Kidney (tissue), 22 donors: ENCODE measurements at places on chromosomes 4 and X.

GRCh38 chr4:179662522-179662921 is 2220.3 kb upstream of the AGA start:
- H3K36me3 ChIP-seq: no peaks in the 10 kb centered on the region
- no peaks in the 10 kb centered on the region for H3K4me1 ChIP-seq
- no peak overlapping the region for H3K4me3 ChIP-seq
- no peak for DNase-seq
- no peaks in the 10 kb centered on the region for H3K27me3 ChIP-seq
- H3K27ac ChIP-seq: no peak overlapping the region

GRCh38 chrX:133523526-133523925 is 108.2 kb upstream of the GPC4 start:
- no peaks in the 10 kb centered on the region for H3K4me1 ChIP-seq
- no peaks in the 10 kb centered on the region for H3K27me3 ChIP-seq
- H3K36me3 ChIP-seq: no peaks in the 10 kb centered on the region
- peak; percentile 22 for DNase-seq
- no peak overlapping the region for H3K4me3 ChIP-seq

GRCh38 chr4:81509191-81509590 is 37.5 kb upstream of the RASGEF1B start:
- no peaks in the 10 kb centered on the region for H3K4me1 ChIP-seq
- no peak overlapping the region for H3K27ac ChIP-seq
- no peaks in the 10 kb centered on the region for H3K27me3 ChIP-seq
- no peak overlapping the region for H3K4me3 ChIP-seq

GRCh38 chrX:123818243-123818642 is 41.6 kb upstream of the XIAP start:
- DNase-seq: no peak
- H3K27me3 ChIP-seq: no peaks in the 10 kb centered on the region
- no peak overlapping the region for H3K27ac ChIP-seq
- H3K4me3 ChIP-seq: no peak overlapping the region

GRCh38 chr4:11436084-11436483 is 7.4 kb upstream of the HS3ST1 start:
- no peaks in the 10 kb centered on the region for H3K27me3 ChIP-seq
- H3K36me3 ChIP-seq: no peaks in the 10 kb centered on the region
- no peaks in the 10 kb centered on the region for H3K4me1 ChIP-seq
- no peak for DNase-seq

GRCh38 chr4:165439981-165440380 is 61.2 kb downstream of the CPE start:
- H3K4me1 ChIP-seq: no peaks in the 10 kb centered on the region
- no peaks in the 10 kb centered on the region for H3K27me3 ChIP-seq
- H3K27ac ChIP-seq: no peak overlapping the region
- H3K36me3 ChIP-seq: no peaks in the 10 kb centered on the region

GRCh38 chrX:152876931-152877840 is 20.7 kb upstream of the ZNF185 start:
- H3K27me3 ChIP-seq: no peaks in the 10 kb centered on the region
- H3K4me3 ChIP-seq: no peak overlapping the region
- no peak for DNase-seq
- no peaks in the 10 kb centered on the region for H3K4me1 ChIP-seq
- no peak overlapping the region for H3K27ac ChIP-seq

DNA sequence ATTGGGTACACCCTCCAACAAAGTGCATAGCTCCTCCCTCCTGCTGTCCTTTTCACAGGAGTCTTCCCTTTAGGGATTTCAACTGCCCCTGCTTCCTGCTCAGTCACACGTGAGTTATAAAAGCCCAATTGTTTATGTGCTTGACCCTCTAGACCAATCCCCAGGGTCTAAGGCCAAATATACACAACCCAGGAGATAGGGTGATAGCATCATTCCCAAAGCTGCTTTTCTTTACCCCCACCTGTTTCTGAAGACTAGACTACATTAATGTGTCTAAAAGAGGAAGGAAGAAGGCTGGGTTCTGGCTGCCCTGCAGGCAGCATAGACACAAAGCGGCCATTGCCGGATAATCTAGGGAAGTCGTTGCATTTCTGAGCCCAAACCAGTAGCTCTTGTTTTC is 526.7 kb upstream of the FRG1 start:
- H3K4me3 ChIP-seq: no peak overlapping the region
- DNase-seq: no peak
- H3K36me3 ChIP-seq: no peaks in the 10 kb centered on the region
- H3K4me1 ChIP-seq: no peaks in the 10 kb centered on the region
- no peaks in the 10 kb centered on the region for H3K27me3 ChIP-seq
- no peak overlapping the region for H3K27ac ChIP-seq

DNA sequence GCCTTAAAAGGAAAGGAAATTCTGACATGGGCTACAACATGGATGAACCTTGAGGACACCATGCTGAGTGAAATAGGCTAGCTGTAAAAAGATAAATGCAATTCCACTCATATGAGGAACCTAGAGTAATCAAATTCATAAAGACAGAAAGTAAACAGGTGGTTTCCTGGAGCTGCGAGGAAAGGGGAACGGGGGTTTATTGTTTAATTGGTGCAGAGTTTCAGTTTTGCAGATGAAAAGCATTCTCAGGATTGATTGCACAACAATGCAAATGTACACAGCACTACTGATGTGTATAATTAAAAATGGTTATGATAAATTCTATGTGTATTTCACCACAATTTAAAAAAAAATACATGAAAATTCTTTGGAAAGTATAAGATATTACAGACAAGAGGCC is 24.0 kb downstream of the PLRG1 start:
- DNase-seq: no peak
- no peaks in the 10 kb centered on the region for H3K27me3 ChIP-seq
- H3K36me3 ChIP-seq: no peaks in the 10 kb centered on the region
- no peaks in the 10 kb centered on the region for H3K4me1 ChIP-seq

GRCh38 chr4:151166636-151167035 is 67.2 kb downstream of the RPS3A start:
- no peak for DNase-seq
- no peaks in the 10 kb centered on the region for H3K36me3 ChIP-seq
- H3K4me1 ChIP-seq: no peaks in the 10 kb centered on the region
- no peaks in the 10 kb centered on the region for H3K27me3 ChIP-seq
- no peak overlapping the region for H3K4me3 ChIP-seq

GRCh38 chr4:152680988-152681603 is 1.3 kb upstream of the TMEM154 start:
- H3K4me3 ChIP-seq: no peak overlapping the region
- peaks cover 10% of the 10 kb centered on the region for H3K27me3 ChIP-seq
- DNase-seq: no peak

DNA sequence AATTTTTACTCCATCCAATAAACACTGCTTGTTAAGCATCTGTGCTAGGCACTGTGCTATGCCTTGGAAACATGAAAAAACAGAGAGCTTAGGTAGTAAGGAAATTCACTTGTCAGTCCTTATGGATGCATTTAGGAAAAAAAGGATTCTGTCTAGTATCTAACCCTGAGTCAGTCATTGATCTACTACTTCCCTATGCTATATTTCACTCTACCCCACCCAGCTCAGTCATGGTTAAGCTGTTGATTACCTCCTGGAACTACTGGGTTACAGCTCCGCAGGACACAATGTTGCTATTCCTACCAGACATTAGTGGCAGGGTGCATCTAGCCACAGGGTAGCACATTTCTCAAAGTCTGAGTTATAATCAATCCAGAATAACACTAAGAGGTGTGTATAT is 2.9 kb upstream of the USP53 start:
- H3K4me3 ChIP-seq: no peak overlapping the region
- peaks cover 4% of the 10 kb centered on the region for H3K4me1 ChIP-seq
- H3K36me3 ChIP-seq: no peaks in the 10 kb centered on the region

GRCh38 chr4:169909897-169910296 is 116.3 kb downstream of the MFAP3L start:
- peaks cover 18% of the 10 kb centered on the region for H3K4me1 ChIP-seq
- H3K27me3 ChIP-seq: no peaks in the 10 kb centered on the region
- no peak for DNase-seq
- no peaks in the 10 kb centered on the region for H3K36me3 ChIP-seq

- H3K27ac ChIP-seq: no peak overlapping the region
- no peak overlapping the region for H3K4me3 ChIP-seq
- H3K27me3 ChIP-seq: no peaks in the 10 kb centered on the region
- no peaks in the 10 kb centered on the region for H3K36me3 ChIP-seq
- no peaks in the 10 kb centered on the region for H3K4me1 ChIP-seq
- DNase-seq: peak; percentile 58
Measured at GRCh38 chrX:31508338-31508737, 436.5 kb upstream of the FTHL17 start.

DNA sequence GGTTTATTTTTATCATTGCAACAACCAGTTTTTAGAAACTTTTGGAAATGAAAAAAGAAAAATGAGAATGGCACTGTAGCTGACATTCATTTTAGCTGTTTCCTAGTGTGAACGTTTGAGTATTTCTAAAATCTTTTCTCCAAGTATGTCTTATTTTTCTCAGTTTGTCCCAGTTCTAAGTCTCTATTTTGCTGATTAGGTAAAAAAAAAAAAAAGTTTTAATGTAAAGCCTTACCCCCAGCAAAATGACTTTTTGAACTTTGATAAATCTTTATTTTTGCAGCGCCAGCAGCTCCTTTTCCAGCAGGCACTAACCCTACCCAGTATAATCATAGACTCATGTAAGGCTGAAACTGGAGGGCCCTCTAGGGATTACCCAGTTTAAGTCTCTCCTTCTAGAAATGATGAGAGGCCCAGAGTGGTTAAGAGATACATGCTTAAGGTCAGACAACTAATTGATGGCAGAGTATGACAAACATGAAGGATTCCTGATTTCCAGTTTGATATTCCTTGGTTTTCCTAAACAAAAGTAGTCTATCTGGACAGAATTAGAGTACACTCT is 84.3 kb upstream of the SLC4A4 start:
- H3K27me3 ChIP-seq: no peaks in the 10 kb centered on the region
- no peaks in the 10 kb centered on the region for H3K4me1 ChIP-seq
- no peak for DNase-seq
- no peaks in the 10 kb centered on the region for H3K36me3 ChIP-seq

- H3K4me3 ChIP-seq: no peak overlapping the region
- no peaks in the 10 kb centered on the region for H3K27me3 ChIP-seq
- H3K4me1 ChIP-seq: no peaks in the 10 kb centered on the region
- no peak overlapping the region for H3K27ac ChIP-seq
- no peak for DNase-seq
Measured at GRCh38 chr4:142085513-142086292, 449.3 kb downstream of the IL15 start.
